H1 (cell line): ENCODE measurements at places on chromosomes 6 and 20. TPM values are rescaled to one million over a fixed set of nuclear protein-coding genes. Genes with fewer than 3 reads are reported as not detected.

Gene TCP1
- polyA plus RNA-seq, result 117 and 138 TPM in 2 replicates

Gene ADTRP
- polyA plus RNA-seq, result 0.08 and 0.24 TPM in 2 replicates

Gene IL20RA
- polyA plus RNA-seq, result 1.2 and 1.3 TPM in 2 replicates

Gene SPDEF
- 0.30 TPM in 2 replicates for polyA plus RNA-seq

DNA sequence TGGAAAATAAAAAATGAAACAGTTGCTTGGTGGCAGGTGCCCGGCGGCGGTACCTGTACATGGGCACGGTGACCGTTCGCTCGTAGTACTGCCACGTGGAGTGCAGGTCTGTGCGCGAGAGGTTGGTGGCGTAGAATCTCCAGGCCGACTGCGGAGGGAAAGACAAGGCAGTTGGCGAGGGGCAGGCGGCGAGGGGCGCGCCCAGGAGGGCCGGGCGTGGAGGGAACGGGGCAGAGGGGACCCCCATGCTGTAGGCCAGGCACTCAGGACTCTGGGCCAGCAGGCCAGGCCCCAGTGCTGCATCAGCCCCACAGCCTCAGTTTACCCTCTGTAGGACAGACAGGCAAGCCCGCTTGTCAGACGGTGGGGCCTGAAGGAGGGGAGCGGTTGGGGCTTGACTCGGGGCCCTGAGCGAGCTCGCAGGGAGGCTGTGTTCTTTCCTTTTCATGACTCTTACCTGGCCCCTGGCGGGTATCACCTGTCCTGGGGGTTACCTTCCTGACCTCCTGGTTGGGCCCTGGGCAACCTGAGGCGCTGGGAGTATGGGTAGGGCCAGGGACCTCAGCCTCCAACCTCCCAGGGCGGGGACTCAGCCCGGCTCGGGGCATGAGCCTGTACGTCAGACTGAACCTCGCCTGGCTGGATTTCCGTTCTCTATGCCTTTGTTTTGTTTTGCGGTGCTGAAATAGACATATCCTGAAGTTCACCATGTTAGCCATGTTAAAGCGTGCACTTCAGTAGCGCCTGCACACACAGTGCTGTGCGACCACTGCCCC lies 38.5 kb downstream of the KCNQ2 start:
- no peak overlapping the region for H3K27ac ChIP-seq
- H3K4me1 ChIP-seq, result peaks cover 5% of the 10 kb centered on the region; the same call in 1 of the 2 replicates
- no peak overlapping the region for H3K4me3 ChIP-seq

DNA sequence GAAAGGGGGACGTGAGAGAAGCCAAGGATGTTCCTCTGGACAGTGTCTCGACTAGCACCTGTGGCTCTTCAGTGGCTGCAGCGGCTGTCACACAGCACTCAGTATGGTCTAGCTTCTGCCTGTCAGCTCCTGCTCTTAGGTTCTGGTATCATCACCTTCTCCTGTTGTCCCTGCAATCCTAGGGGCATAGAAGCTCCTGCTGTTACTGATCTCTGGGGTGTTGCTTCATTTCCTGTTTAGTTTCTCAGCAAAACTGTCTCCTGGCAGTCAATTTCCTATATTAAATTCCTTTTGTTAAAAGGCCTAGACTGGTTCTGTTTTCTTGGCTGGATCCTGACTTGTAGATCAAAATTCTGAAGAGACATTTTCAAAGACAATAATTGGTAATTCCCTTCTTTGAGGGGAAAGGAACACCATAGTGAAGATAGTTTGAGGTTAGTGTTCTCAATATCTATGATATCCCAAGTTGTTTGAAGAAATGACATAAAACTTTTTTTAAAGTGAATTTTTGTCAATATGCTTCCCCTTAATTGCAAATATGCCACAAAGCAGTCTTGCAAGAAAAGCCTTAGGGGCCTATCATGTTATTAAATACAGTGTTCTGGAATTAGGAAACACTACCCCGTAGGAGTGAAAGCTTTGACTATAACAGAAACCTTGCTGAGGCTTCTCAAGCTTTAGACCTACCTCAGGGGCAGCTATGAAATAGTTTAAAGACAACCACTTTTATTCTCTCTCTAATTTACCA lies 148.5 kb downstream of the KIF6 start:
- H3K4me1 ChIP-seq, result no peaks in the 10 kb centered on the region
- no peaks in the 10 kb centered on the region for H3K27me3 ChIP-seq
- H3K36me3 ChIP-seq, result no peaks in the 10 kb centered on the region
- no peak overlapping the region for H3K4me3 ChIP-seq

DNA sequence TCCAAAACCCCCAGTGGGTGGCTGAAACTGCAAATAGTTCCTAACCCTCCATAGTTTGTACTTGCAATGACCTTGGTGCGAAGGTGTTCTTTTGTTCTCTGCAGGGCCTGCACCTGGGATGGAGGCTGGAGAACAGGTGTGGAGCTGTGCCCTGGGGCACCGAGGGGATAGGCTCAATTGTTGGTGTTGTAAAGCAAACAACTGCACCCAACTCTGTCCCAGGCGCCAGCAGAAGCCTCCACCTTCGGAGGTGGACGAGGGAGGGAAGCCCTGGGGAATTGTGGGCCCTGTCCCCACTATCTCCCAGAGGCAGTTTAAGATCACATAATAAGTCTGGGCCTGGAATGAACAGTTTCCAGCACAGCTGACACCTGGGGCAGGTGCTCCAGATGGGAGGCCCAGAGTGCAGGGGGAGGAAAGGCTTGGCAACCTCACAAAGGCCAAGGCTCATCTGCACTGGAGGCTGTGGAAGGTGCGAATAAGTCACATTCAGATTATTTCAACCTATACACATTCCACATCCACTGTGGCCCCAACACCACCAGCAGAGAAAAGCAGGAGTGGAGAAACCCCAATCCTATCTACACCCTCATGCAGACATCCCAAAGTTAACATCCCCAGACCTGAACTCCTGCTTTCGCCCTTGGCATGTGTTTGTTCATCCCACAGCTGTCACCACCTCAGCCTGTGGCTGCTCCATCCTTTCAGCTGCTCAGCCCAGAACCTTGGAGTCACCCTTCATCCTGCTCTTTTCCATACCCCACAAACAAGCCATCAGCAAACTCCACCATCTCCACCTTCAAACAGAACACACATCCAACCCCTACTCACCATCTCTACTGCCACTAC lies 12.3 kb upstream of the CBFA2T2 start:
- H3K36me3 ChIP-seq, result no peaks in the 10 kb centered on the region
- H3K27me3 ChIP-seq, result no peaks in the 10 kb centered on the region
- no peak overlapping the region for H3K27ac ChIP-seq
- peaks cover 3% of the 10 kb centered on the region for H3K4me1 ChIP-seq
- no peak for DNase-seq
- no peak overlapping the region for H3K4me3 ChIP-seq

- no peaks in the 10 kb centered on the region for H3K36me3 ChIP-seq
- DNase-seq, result no peak
- no peak overlapping the region for H3K4me3 ChIP-seq
- H3K27ac ChIP-seq, result no peak overlapping the region
- H3K27me3 ChIP-seq, result no peaks in the 10 kb centered on the region
- H3K4me1 ChIP-seq, result no peaks in the 10 kb centered on the region; the same call in 1 of the 2 replicates
Observed at GRCh38 chr6:167721291-167721690, 105.4 kb upstream of the AFDN start.

DNA sequence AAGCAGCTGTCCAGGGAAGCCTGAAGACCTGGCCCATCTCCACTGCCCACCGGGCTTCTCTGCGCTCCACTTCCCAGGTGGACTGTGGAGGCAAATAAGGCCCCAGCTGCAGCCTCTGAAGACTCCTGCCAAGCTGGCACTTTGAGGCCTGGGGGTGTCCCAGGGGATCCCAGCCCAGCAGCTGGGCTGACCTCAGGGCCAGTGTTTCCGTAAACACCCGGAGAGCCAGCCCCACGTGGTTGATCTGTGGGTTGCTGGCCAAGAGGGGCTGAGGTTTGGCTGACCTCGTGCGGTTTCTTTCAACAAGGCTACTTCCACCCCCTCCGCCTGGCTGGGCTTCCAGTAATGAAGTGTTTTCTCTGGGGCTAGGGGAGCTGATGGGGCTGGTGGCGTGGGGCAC lies 12.4 kb upstream of the CCN5 start:
- H3K4me3 ChIP-seq, result no peak overlapping the region
- H3K36me3 ChIP-seq, result no peaks in the 10 kb centered on the region
- no peak overlapping the region; the same call in 1 of the 2 replicates for H3K27ac ChIP-seq
- peaks cover 12% of the 10 kb centered on the region for H3K4me1 ChIP-seq

DNA sequence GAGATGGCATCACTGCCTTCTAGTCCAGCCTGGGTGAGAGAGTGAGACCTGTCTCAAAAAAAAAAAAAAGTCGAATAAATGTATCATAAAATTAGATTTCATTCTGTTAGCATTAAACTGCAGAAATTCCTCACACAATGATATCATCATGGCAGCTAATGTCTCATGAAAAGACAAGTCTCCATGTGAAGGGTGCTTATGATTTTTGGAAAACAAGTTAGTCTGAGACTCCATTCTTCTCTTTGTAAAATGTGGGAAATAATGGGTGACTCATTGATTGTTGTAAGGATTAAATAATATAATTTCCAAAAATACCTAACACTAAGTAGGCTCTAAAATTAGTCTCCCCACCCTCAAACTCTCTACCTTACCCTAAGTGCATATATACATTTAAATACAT lies 49.6 kb upstream of the CDYL start:
- H3K4me1 ChIP-seq, result peaks cover 4% of the 10 kb centered on the region
- H3K27me3 ChIP-seq, result no peaks in the 10 kb centered on the region
- H3K4me3 ChIP-seq, result no peak overlapping the region
- H3K27ac ChIP-seq, result no peak overlapping the region
- DNase-seq, result no peak

DNA sequence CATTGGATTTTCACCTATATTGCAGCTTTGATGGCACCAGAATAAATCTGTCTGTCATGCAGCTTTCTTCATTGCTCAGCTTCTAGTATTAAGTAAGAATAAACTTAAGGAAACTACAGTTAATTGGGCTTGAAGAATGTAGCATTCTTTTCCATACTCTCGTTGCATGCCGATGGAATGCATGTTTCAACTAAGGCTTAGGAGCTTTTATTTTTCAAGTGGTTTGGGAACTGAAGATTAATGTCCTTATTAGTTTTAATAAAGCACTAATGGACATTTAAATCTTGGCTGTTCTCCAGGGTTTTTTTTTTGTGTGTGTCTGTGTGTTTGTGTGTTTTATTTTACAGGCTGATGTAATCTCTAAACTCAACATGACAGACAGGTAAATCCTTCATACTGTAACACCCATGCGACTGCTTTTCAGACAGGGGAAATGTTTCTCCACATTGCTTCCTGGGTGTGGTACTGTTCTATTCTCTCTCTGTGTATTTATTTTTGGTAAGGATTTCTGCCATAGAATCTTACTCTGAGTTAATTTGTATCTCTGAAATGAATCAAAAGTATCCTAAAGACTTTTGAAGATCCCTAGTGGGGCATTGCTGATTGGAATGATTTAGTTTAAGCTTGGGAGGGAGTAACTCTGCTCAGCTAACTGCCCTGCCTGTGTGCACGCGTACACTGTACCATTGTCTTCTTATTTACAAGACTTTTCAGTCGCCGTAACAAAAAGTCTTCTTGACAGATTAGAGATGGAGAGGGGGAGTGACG lies 38.0 kb downstream of the SLC9A8 start:
- no peak for DNase-seq
- H3K4me1 ChIP-seq, result peaks cover 6% of the 10 kb centered on the region
- no peaks in the 10 kb centered on the region for H3K36me3 ChIP-seq
- no peak overlapping the region for H3K27ac ChIP-seq

DNA sequence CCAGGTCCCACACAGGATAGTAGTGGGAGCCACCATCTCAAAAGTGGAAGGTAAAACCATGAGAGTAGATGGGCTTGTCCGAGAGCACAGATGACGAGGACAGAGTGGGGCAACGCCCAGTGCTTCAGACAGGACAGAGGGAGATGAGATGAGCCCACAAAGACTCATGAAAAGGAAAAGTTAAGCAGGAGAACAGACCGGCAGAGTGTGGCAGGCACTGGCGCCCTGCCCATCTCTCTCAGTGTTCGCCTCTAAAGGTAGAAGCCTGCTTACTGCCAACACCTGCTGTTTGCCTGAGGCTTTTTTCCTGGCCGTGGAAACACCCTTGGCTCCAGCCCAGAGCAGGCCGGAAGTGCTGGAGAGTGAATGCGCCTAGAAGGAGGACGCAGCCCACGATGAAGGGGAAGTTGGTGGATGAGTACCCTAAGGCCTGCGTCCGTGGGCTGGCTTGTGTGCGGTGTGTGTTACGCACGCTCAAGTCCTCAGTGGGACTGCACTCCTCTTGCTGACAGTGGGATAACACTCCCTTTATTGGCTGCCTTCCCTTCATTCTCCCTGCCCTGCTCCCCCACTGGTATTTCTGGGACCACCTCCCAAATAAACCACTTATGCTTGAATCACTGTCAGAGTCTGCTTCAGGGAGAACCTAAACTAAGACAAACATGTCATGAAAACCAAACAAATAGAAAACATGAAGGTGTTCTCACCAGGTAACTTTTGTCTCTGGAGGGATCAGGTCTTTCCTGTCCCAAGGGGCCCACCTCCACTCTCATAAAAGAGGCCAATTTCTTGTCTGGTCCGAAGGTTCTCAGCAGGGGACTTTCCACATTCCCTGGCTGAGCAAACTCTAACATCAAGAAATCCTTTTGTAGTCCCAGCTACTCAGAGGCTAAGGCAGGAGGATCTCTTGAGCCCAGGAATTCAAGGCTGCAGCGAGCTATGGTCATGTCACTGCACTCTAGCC lies 9.1 kb upstream of the FOXP4 start:
- no peaks in the 10 kb centered on the region for H3K4me1 ChIP-seq
- H3K4me3 ChIP-seq, result no peak overlapping the region

GRCh38 chr6:14735956-14736486 lies 509.8 kb upstream of the JARID2 start:
- DNase-seq, result no peak
- no peaks in the 10 kb centered on the region for H3K36me3 ChIP-seq
- H3K27me3 ChIP-seq, result no peaks in the 10 kb centered on the region; the same call in 1 of the 2 replicates
- H3K27ac ChIP-seq, result no peak overlapping the region
- H3K4me1 ChIP-seq, result no peaks in the 10 kb centered on the region

GRCh38 chr6:149031859-149032598 lies 285.2 kb downstream of the UST start:
- H3K36me3 ChIP-seq, result no peaks in the 10 kb centered on the region
- no peak overlapping the region for H3K27ac ChIP-seq
- H3K27me3 ChIP-seq, result no peaks in the 10 kb centered on the region
- no peak overlapping the region for H3K4me3 ChIP-seq
- H3K4me1 ChIP-seq, result peaks cover 4% of the 10 kb centered on the region

- H3K36me3 ChIP-seq, result no peaks in the 10 kb centered on the region
- no peak overlapping the region for H3K27ac ChIP-seq
- no peak overlapping the region for H3K4me3 ChIP-seq
- no peak for DNase-seq
- no peaks in the 10 kb centered on the region for H3K27me3 ChIP-seq
Observed at GRCh38 chr6:163327165-163327880, 87.2 kb upstream of the QKI start.

- no peak overlapping the region for H3K27ac ChIP-seq
- H3K27me3 ChIP-seq, result no peaks in the 10 kb centered on the region
- no peaks in the 10 kb centered on the region for H3K4me1 ChIP-seq
- DNase-seq, result no peak
- no peaks in the 10 kb centered on the region for H3K36me3 ChIP-seq
- no peak overlapping the region for H3K4me3 ChIP-seq
Observed at GRCh38 chr6:52201493-52201892, 15.3 kb downstream of the IL17A start.
